Camera-type eye (tissue), 1 donor: ENCODE measurements at places on chromosomes 3 and 15. TPM values are rescaled to one million over a fixed set of nuclear protein-coding genes. Genes with fewer than 3 reads are reported as not detected.

Gene C2CD4A
- not detected for total RNA-seq

Gene CPN2
- total RNA-seq = not detected

Gene RNF168
- 16.9 TPM for total RNA-seq

Gene ANKRD34C
- 0.22 TPM for total RNA-seq

Gene MUSTN1
- 12.0 TPM for total RNA-seq
